ENCODE measurements at places on chromosomes 1 and 21.

DNA sequence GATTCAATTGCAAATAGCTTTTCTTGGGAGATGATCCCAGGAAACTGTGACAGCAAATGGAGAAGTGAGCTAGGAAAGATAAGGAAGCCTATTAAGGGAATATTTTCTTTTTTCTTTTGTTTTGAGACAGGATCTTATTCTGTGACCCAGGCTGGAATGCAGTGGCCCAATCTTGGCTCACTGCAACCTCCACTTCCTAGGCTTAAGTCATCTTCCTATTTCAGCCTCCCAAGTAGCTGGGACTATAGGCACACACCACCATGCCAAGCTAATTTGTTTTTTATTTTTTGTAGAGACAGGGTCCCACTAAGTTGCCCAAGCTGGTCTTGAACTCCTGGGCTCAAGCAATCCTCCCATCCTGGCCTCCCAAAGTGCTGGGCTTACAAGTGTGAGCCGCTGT lies 433.7 kb downstream of the RPS6KC1 start:
- no peaks in the 10 kb centered on the region for H3K36me3 ChIP-seq
- no peak overlapping the region for H3K27ac ChIP-seq
- H3K27me3 ChIP-seq: no peaks in the 10 kb centered on the region
- DNase-seq: no peak
- no peak overlapping the region for H3K4me3 ChIP-seq

- no peak for DNase-seq
- no peak overlapping the region for H3K4me3 ChIP-seq
- no peak overlapping the region for H3K27ac ChIP-seq
- H3K27me3 ChIP-seq: peaks cover 12% of the 10 kb centered on the region
- H3K4me1 ChIP-seq: peaks cover 2% of the 10 kb centered on the region
- no peaks in the 10 kb centered on the region for H3K36me3 ChIP-seq
These were observed 717 bp upstream of the BATF3 start for GRCh38 chr1:212700223-212700891.

DNA sequence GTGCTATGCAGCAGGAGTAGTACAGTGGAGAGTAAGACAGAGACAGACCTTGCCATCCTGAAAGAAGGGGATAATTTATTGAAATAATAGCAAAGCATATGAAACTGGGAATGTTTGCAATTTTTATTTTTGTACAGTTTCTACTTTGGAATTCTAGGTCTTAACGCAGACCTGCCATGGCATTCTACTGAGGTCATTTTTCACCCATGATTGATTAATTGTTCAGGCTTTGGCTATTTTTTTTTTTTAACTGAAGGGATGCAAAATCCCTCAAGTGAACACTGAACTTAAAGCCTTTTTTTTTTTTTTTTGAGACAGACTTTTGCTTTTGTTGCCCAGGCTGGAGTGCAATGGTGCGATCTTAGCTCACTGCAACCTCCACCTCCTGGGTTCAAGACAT lies 27.1 kb downstream of the MTF2 start:
- no peaks in the 10 kb centered on the region for H3K4me1 ChIP-seq
- H3K36me3 ChIP-seq: no peaks in the 10 kb centered on the region
- no peak overlapping the region for H3K27ac ChIP-seq
- no peak overlapping the region for H3K4me3 ChIP-seq
- DNase-seq: no peak
- no peaks in the 10 kb centered on the region for H3K27me3 ChIP-seq

- no peaks in the 10 kb centered on the region for H3K4me1 ChIP-seq
- peaks cover 11% of the 10 kb centered on the region for H3K36me3 ChIP-seq
- DNase-seq: no peak
- H3K4me3 ChIP-seq: no peak overlapping the region
- H3K27me3 ChIP-seq: no peaks in the 10 kb centered on the region
These were observed 55.0 kb downstream of the MPZL1 start for GRCh38 chr1:167776616-167777268.

DNA sequence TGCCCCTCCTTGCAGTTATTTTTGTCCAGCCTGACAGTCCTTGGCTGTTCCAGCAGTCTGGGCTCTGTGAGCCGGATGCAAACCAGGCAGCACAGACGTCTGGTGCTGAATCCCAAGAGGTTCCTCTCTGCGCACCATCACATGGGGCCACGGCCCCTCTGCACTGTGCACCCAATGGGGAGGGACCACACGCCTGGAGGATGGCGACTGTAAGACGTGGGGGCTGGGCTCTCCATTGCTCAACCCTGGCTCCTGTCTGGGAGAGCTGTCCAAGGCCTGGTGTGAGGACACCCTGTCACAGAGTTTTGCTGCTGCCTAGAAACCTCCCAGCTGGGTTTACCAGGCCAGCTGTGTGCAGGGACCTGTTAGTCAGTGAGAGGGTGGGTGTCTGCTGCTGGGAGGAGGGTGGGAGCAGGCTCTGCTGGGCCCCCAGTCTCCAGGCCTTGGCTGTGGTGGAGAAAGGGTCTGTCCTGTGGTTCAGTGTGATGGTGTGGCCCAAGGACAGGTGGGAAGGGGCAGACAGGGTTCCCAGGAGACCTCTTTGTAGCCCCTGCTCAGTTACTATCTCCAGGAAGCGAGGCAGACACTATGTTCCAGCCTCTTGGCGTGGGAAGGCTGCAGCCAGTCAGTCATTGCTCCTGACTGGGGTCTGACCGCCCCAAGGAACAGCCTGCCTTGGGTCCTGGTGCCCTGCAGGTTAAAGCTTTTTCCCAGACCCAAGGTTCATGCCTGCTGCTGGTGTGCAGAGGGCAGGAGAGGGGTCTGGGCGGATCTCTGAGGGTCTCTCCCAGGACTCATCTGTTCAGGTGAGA lies 13.8 kb downstream of the HEYL start:
- H3K27ac ChIP-seq: no peak overlapping the region
- DNase-seq: no peak
- no peaks in the 10 kb centered on the region for H3K27me3 ChIP-seq
- H3K36me3 ChIP-seq: no peaks in the 10 kb centered on the region
- no peaks in the 10 kb centered on the region for H3K4me1 ChIP-seq

DNA sequence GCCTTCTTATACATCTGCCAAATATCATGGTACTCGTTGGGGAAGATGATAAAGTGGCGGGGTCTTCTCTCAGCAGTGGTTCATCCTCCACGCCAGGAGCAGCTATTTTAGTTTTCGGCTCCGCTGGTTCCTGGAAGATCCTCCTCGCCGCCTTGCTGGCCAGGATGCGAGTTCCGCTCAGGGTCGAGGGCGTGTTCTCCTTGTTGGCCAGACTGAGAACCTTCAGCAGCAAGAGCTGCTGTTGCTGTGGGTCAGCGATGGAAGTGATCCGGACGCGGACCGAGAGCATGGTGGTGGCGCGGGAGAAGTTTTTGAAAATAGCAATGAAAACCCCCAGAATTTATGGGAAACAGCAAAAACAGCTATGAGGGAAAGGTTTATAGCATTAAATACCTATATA lies 11.4 kb upstream of the CFAP126 start:
- no peaks in the 10 kb centered on the region for H3K4me1 ChIP-seq
- DNase-seq: no peak
- H3K36me3 ChIP-seq: no peaks in the 10 kb centered on the region
- H3K27me3 ChIP-seq: no peaks in the 10 kb centered on the region

DNA sequence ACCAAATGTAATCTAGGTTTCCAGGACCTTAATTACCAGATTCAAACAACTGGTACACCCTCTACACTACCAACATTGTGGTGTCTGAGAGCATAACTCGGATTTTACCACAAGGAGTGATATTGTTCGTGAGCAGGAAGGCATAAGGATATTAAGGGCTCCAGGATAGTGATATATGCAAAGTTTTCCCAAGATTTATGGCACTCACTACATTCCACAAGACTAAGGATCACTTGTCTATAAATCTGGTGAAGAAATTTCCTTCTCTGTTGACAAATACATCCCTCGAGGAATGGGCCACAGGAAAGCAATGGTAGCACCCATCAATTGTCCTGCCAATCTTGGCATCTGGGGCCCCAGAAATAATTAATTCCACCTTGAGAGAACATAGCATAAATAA lies 43.1 kb upstream of the PLD5 start:
- no peaks in the 10 kb centered on the region for H3K27me3 ChIP-seq
- H3K4me3 ChIP-seq: no peak overlapping the region
- no peak for DNase-seq
- no peaks in the 10 kb centered on the region for H3K4me1 ChIP-seq
- no peaks in the 10 kb centered on the region for H3K36me3 ChIP-seq
- H3K27ac ChIP-seq: no peak overlapping the region

- no peaks in the 10 kb centered on the region for H3K36me3 ChIP-seq
- H3K4me3 ChIP-seq: no peak overlapping the region
- no peak overlapping the region for H3K27ac ChIP-seq
- H3K4me1 ChIP-seq: peaks cover 2% of the 10 kb centered on the region
- peak; percentile 71 for DNase-seq
These were observed 57.8 kb upstream of the USP24 start for GRCh38 chr1:55272994-55273393.

GRCh38 chr1:154422521-154422920 lies 17.4 kb downstream of the IL6R start:
- H3K27ac ChIP-seq: no peak overlapping the region
- H3K4me3 ChIP-seq: no peak overlapping the region
- H3K27me3 ChIP-seq: no peaks in the 10 kb centered on the region
- no peaks in the 10 kb centered on the region for H3K4me1 ChIP-seq

- no peak overlapping the region for H3K4me3 ChIP-seq
- no peak for DNase-seq
- no peaks in the 10 kb centered on the region for H3K36me3 ChIP-seq
- H3K4me1 ChIP-seq: peaks cover 37% of the 10 kb centered on the region
- H3K27ac ChIP-seq: no peak overlapping the region
These were observed 37.0 kb upstream of the ATP2B4 start for GRCh38 chr1:203589595-203589994.

- peak; percentile 56 for DNase-seq
- no peaks in the 10 kb centered on the region for H3K27me3 ChIP-seq
- peak overlapping the region; percentile 19 for H3K27ac ChIP-seq
- H3K4me3 ChIP-seq: no peak overlapping the region
These were observed 47.7 kb downstream of the ELAVL4 start for GRCh38 chr1:50156241-50157010.

DNA sequence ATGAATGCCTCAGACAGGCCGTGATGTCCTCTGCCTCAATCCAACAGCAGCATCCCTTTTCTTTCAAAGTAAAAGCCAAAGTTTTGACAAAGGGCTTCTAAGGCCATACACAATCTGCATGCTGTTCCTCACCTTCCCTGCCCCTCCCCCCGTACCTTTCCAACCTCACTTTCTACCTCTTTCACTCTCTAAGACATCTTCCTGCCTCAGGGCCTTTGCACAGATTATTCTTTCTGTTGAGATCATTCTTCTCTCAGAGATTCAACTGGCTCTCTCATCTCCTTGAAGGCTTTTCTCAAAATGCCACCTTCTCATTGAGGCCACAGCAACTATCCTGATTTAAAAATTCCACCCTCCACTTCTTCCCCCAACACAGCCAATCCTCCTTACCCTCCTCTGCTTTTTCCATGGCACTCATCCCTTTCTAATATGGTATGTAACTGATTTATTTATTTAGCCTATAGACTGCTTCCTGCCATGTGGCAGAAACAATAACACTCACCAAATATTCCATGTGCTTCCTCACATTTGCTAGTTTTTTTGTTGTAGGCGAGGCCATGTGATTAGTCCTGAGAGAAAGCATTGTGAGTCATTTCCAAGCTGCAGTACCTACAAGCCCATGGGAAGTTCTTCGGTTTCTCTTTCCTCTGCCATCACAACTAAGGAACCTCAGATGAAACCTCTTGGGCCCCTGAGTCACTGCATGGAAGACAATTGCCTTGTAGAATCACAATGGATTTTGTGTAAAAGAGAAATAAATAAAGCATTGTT lies 58.7 kb upstream of the GADD45A start:
- no peak overlapping the region for H3K27ac ChIP-seq
- no peaks in the 10 kb centered on the region for H3K27me3 ChIP-seq
- H3K4me3 ChIP-seq: no peak overlapping the region
- no peak for DNase-seq
- no peaks in the 10 kb centered on the region for H3K4me1 ChIP-seq

- DNase-seq: no peak
- no peaks in the 10 kb centered on the region for H3K4me1 ChIP-seq
- H3K4me3 ChIP-seq: no peak overlapping the region
These were observed 66.3 kb upstream of the FGGY start for GRCh38 chr1:59230622-59231021.

DNA sequence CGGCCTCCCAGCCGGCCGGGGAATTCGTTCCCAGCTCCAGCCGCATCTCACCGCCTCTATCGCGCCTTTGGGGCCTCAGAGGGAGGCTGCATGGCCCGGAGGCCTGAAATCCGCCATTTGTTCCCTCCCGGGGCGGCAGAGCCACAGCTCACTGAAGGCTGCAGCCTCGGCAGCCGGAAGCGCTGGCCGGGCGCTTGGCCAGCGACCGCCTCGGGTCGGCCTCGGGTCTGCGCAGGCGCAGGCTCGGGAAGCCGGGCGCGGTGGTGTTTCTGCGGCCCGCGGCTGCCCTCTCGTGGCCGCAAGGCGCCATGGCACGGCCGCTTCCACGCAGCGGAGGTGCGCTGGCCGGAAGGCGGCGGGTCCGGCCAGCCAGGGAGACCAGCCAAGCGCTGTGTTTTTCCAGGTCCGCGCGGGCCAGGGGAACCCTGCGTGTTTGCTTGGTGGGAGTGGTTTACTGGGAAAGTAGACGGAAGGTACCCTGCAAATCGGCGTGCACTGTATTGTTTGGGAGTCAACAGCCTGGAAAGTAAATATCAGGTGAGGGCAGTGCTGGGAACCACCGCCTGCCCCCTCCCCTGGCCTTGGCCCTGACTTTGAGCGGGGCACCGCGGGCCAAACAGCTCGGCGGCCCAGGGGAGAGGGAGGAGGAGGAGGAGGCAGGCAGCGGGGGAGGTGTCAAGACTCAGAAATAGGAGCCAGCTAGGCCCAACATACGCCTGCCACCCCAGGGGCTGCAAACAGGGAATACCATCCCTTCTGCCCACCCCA lies 52.7 kb upstream of the CD34 start:
- DNase-seq: peak; percentile 89
- H3K4me1 ChIP-seq: no peaks in the 10 kb centered on the region
- no peaks in the 10 kb centered on the region for H3K36me3 ChIP-seq
- peaks cover 13% of the 10 kb centered on the region for H3K27me3 ChIP-seq

DNA sequence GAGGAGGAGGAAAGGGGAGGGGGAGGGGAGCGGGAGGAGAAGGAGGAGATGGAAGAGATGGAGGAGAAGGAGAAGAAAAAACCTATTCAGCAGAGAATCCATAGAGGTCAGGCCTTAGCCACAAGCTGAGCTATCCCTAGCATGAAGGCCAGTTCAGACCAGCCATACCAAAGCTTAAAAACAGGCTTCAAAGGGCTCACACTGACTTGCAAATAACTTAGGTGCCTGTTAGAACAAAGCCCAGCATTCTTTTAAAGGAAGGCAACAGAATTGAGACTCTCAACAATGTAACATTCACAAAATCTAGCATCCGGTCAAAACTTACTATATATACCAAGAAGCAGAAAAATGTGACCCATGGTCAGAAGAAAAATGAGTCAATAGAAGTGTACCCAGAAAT lies 43.6 kb upstream of the IFFO2 start:
- H3K4me3 ChIP-seq: no peak overlapping the region
- no peaks in the 10 kb centered on the region for H3K4me1 ChIP-seq
- H3K27me3 ChIP-seq: no peaks in the 10 kb centered on the region
- H3K36me3 ChIP-seq: no peaks in the 10 kb centered on the region
- H3K27ac ChIP-seq: no peak overlapping the region

DNA sequence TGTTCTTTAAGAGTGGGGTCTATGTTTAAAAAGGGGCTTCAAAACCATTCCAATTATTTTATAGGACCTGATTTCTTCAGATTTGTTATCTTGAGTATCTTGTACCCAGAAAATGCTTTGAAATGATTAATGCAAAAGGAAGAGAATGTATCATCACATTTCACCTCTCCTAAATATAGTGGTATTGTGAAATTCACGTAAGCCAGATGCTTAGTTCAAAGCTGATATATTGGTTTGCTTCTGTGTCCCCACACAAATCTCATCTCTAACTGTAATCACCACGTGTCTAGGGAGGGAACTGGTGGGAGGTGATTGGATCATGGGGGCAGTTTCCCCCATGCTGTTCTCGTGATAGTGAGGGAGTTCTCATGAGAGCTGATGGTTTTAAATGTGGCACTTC lies 8.5 kb downstream of the SOAT1 start:
- no peaks in the 10 kb centered on the region for H3K36me3 ChIP-seq
- H3K4me3 ChIP-seq: no peak overlapping the region
- H3K27me3 ChIP-seq: no peaks in the 10 kb centered on the region
- no peak for DNase-seq
